ENCODE measurements at places on chromosomes 5 and 9.

DNA sequence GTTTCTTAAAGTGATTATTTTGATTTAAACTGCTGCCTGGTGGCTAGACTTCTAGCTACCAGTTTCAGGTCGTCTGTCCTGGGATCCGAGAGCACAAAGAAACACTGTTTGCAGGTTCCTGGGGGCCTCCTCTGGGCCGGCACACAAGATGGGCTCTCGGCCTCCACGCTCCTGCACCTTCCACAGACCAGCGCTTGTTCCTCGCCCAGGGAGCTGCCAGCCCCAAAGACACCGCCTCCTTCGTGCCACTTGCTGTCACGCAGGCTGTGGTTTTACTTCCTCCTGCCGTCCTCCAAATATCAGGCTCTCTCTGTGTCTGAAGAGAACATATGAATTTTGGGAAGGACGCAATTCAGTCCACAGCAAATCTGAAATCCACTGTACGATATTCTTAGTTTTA lies 105.8 kb downstream of the ROR2 start:
- DNase-seq: no peak

DNA sequence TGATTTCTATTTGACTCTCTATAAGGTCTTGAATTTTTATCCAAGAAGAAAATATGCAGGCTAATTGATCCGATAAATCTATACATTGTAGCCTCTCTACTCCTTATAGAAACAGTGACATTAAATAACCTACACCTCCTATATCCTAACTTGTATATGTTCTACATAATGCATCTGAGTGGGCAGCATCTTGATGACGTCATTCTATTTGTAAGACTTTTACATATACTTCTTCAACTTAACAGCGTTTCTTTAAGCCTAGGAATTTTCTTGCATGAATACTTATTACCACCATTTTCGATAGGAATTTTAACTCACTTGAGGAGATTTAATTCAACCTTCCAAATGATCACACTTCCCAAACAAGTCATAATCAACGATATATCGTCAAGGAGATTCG lies 869.0 kb downstream of the PTPRD start:
- DNase-seq: no peak

DNA sequence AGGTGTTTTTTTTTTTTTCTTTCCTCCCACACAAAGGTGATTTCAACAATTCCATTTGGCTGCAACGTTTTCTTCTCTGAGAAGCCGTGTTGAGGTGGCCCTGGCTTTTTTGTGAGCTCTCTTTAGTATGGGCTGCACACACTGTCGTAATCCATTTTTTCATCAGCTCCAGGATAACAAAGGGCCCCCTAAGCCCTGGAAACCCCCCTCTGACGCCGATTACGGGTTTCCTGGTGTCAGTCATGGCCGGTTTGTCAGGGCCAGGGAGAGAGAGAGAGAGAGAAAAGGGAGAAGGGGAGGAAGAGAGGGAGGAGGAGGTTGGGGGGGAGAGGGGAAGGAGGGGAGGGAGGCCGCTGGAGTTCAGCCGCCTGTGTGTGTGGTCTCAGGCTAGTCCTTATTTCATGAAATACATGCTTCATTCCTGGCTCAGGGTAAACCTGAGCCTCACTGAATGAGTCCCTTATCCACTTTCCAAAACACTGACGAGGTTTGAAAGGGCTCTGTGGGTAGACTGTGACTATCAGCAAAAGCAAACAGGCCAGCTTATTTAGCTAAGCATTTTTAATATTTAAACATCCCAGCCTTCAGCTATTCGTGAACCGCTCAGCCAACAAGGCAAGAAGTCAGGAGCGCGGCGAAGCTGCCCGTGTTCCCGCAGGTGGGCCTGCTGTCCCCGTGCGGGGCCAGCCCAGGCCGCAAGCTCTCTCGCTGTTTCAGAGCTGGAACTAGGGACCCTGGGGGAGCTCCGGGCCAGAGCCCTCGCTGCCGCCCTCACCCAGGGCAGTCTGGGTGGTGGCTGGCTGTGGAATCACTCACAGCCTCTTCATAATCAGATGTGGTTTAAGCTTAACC lies 172.8 kb downstream of the ERCC6L2 start:
- no peak for DNase-seq

DNA sequence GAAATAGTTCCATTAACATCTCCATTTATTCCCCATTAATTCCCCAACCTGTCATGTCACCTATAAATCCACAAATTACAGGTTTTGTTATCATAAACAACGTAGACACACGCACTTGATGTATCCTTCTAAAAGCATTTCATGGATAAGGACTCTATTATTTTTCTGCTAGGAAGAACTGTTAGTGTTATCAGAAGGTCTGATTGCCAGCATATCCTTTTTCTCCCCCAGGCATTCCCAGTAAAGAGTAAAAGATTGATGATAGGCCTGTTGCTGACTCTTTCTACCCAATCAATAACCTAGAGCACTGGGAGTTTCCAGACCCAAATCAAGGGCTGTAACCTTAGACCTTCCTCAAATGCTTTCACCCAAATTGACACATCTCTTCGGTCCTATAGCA lies 60.8 kb downstream of the RFK start:
- no peak for DNase-seq

DNA sequence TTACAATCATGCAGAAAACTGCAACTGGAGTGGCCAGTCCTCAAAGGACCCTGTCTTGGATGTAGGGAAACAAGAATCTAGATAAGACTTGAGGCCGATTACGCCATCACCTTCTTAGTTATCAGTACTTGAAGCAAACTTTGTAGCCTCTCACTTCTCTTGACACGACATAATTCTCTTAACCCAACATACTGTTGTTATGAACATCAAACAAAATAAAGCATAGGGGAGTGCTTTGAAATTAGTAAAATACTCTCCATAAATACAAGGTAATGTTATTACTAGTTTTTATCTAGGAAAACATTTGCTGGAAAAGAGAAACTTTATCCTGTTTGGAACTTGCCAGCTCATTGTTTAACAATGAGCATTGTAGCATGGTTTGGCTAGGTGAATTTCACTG lies 574.9 kb upstream of the DMAC1 start:
- DNase-seq: no peak

Data from cerebellar cortex (tissue), 1 donor.